ENCODE measurements at places on chromosomes 16 and 17.

DNA sequence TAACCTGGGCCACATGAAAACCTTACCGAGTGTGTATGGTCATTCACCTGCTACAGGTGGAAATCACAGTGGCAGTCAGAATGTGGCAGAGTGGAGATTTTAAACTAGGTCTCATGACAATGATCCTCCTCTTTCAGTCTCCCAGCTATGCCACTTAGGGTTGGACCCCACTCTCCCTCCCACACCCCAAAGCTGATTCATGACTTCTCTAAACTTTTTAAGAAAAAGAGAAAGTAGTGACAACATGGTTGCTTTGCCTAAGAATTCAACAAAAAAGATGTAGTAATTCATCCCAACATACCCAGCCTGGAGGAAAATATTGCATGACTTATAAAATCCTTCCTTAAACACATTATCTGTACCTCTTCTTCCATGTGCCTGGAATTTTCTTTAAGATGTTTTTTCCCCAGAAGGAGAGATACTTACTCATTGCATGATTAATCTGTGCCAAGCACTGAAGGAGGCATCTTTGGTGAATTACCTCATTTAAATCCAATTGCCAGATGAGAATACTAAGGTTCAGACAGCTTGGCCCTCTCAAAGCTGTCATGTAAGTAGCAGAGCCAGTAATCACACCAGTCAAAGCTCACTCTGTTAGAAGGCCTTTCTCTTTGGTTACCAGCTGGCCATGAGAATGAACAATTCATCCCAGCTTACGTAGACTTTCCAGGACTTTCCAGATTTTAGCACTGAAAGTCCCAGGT is 119.9 kb downstream of the COPRS start:
- DNase-seq: no peak

- DNase-seq: no peak
Measured at GRCh38 chr16:3731126-3731935, 14.0 kb upstream of the TRAP1 start.

DNA sequence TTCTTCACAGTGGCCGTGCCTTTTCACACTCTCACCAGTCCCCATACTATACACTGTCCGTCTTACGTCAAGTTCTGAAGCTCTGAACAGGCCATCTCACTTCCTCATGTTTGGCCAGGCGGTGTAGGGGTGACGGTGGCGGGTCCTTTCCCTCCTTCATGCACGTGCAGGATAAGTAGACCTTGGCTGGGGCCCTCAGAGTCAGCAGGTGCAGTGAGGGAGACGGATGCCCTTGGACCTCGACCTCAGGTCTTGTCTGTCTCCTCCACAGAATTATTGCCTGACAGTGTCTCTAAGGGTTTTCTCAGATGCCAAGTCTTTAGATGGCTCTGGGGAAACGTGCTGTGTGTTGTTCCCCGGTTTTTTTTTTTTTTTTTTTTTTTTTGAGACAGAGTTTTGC is 37.6 kb downstream of the RAB11FIP3 start:
- no peak for DNase-seq

- no peak for DNase-seq
Measured at GRCh38 chr16:57504001-57504400, 17.7 kb upstream of the DOK4 start.

- DNase-seq: no peak
Measured at GRCh38 chr16:14106961-14107360, 35.8 kb downstream of the MRTFB start.

DNA sequence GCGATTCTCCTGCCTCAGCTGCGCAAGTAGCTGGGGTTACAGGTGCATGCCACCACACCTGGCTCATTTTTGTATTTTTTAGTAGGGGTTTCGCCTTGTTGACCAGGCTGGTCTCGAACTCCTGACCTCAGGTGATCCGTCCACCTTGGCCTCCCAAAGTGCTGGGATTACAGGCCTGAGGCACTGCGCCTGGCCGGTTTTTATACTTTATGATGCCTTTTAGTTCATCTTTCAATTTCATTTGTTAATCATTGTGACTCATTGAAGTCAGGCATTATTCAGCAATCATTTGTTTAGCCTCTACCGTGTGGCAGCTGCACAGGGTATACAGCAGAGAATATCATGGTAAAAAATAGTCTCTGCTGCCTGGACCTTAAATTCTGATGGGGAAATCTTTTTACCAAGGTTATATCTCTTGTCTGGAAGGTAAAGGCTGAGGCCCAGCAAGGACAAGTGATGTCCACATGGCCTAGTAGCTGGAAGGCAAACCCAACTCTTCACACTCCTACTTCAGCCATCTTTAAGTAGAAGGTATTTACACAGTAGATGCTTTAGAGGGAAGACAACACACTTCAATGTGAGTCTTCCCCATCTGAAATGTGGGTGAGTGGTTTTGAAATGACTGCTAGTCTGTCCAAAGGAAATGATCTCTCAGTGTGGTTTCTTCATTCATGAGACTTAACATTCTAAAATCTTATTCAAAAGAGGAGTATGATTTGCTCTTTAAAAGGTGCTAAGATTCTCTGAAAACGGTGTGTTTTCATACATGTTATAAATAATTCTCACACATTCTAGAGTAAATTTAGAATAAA is 2.4 kb downstream of the PRPSAP2 start:
- DNase-seq: no peak

DNA sequence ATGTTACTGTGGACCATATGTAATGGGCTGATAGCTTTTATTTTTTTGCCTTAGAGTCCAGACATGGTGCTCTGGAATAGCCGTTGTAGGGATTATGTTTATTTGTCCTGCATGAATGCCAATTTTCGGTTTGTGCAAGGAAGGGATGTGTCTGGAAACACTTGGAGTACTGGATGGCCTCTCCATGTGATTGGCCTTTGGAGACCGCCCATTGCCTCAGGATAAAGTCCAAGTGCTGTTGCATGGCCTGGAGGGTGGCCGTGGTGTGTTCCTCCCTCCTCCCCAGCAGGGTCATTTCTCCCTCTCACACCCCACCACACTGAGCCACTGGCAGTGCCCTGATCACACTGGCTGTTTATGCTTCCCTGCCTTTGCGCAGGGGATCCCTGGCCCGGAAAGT is 93.9 kb downstream of the MSI2 start:
- DNase-seq: no peak

DNA sequence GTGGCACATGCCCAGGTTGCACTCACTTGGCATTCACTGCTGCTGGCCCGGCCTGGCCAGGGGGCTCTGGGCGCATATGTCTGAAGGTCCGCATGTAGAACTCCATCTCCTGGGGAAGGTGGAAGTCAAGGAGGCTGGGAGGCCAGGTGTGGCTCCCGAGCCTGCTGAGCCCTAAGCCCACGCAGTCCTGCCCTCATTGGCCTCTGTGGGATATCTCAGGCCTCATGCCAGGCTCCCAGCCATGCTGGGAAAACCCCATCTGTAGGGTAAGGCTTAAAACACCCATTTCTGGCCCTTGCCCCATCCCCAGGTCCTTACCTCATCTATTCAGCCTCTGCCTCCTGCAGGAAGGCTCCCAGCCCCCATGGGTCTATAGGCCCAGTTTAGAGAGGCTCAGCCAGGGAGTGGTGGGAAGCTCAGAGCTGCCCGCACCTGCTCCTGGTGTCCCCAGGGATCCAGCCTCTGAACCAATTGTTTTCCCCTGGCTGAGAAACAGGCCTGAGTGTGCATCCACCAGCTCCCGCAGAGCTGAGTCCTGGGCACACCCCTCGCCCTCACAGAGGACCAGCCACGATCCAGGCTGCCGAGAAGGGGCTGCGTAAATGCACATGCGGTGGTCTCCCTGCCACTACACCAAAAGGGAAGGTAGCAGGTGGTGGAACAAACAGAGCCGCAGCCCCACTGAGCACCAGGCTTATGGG is 2.3 kb upstream of the TPPP3 start:
- no peak for DNase-seq

- DNase-seq: no peak
Measured at GRCh38 chr16:56931271-56931891, 561 bp upstream of the HERPUD1 start.

DNA sequence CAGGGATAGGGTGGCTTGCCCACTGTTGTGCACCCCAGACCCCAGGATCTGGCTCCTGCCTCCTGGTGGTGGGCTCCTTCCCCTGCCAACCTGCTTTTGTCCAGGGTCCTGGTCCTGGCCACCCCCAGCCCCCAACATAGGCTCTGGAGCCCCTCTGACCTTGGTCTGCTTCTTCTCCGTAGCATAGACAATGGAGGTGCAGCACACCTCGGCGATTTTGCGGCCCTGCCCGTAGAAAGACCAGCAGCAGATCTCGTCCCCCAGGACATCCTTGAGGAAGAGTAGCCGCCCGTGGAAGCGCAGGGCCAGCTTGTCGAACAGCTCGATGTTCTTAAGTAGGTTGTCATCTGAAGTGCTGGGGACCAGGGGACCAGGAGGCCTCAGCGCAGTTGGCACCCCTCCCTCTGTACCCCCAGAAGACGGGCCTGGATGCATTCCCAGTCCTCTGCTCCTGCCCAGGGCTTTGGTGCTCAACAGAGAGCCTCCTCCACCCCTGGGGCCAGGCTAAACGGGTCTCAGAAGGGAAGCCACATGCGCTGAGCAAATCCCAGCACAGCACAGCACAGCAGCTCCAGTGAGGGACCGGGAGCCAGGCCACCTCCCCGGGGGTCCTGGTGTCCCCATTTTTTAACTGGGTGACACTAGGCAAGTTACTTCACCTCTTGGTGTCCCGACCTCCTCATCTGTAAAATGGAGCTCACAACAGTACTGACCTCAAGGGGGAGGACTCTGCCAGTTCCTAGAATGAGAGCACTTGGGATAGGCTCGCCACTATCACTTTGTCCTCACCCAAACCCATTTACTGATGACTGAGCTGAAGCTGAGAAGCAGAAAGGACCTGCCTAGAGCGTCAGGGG is 10.8 kb downstream of the ASPHD1 start:
- no peak for DNase-seq

DNA sequence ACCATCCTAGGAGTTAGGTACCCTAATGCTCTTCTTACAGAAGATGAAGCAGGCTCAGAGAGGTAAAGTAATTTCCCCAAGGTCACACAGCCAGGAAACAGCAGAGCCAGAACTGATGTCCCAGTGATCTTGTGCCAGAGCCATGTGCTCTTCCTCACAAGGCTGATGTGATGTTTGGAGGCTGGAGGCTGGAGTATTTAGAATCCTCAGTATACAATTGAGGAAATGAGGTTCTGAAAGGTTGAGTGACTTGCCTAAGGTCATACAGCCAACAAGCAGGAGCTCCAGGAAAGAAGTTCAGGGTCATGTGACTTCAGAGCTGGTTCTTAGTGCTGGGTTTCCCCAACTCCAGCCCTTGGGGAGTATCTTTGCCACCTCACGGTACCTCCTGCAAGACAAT is 18.5 kb downstream of the ITPRIPL2 start:
- no peak for DNase-seq

GRCh38 chr17:5672141-5672540 is 87.8 kb upstream of the NLRP1 start:
- no peak for DNase-seq

- DNase-seq: peak; percentile 58
Measured at GRCh38 chr17:39485555-39485954, 24.3 kb downstream of the CDK12 start.

DNA sequence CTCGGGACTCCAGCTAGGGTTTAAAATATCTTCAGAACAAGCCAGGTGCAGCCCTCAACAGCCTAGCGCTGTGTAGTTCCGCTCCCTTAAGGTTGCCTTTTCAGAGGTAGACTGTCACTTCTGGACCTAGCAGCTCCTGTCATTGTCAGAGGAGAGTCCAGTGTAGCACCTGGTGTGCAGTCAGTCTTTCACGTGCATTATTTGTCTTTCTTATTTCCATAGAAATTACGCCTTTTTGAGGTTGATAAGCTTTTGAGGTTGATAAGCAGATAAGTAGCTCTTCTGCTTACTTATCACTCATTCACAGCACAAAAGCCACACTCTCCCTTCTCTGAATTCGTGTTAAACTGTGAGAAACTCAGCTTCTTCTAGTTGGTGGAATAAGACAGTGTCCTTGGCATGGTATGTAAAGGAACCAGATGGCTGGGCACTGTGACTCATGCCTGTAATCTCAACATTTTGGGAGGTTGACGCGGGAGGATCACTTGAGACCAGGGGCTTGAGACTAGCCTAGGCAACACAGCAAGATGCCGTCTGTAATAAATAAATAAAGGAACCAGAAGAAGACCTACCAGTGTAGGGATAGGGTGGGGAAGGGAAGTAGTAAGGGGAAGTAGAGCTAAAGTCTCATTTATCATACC is 10.2 kb downstream of the EEF2K start:
- no peak for DNase-seq

GRCh38 chr16:61581417-61582046 is 454.7 kb downstream of the CDH8 start:
- no peak for DNase-seq

GRCh38 chr17:69719474-69720048 is 305.1 kb downstream of the MAP2K6 start:
- DNase-seq: no peak

- DNase-seq: no peak
Measured at GRCh38 chr17:58312829-58313228, 15.8 kb downstream of the TSPOAP1 start.

- no peak for DNase-seq
Measured at GRCh38 chr17:58703137-58703915, 10.9 kb downstream of the RAD51C start.

DNA sequence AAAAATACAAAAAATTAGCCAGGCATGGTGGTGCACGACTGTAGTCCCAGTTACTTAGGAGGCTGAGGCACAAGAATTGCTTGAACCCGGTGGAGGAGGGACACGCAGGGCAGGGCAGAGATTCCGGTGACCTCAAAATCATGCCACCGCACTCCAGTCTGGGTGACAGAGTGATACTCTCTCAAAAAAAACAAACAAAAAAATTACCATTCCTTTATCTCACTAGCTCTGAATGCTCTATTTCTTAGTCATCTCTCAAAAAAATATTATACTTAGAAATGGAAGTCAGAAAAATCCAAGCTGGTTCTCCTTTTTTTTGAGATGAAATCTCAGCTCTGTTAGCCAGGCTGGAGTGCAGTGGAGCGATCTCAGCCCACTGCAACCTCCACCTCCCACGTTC is 40.8 kb downstream of the SPOP start:
- no peak for DNase-seq

- DNase-seq: no peak
Measured at GRCh38 chr16:88846088-88846487, 10.7 kb downstream of the GALNS start.

DNA sequence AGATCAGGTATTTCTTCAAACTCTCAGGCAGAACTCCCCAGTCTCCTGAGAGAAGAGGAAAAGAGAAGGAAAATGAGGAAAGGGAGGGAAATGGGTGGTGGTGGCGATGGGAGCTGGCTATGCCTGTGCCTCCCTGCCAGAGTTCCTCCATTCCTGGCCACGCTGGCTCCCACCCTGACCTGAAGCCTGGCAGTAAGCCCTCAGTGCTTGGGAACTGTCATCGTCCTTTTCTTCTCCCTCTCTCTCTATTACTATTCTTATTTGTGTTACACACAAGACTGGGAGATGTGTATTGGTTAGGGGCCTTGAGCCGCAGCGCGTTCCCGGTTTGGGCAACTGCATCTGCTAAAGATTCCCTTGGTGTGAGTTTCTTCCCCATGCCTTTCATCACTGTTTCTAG is 44.6 kb downstream of the GOSR1 start:
- DNase-seq: no peak

- DNase-seq: peak; percentile 85
Measured at GRCh38 chr16:86772671-86773353, 194.5 kb downstream of the FOXL1 start.
